ENCODE measurements at places on chromosomes 13 and 19.

GRCh38 chr19:42596391-42597072 lies 1.8 kb upstream of the CEACAM8 start:
- peak; percentile 25 for DNase-seq

DNA sequence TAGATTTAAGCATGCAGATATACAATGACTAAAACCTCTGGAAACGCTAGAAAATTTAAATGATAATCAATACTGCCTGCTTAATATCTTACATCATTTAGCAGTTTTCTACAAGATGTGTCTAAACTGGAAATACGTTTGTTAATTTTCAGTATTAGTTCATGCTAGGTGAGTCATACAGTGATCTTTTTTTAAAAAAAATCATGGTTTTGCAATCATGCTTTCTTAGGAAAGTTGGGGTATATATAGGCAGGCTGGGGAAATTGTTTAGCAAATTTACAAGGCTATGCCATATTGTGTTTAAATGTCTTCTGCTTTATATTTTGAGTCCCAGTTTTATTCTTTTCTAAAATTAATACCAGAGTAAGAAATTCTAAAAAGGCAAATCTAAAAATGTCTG lies 245.4 kb upstream of the SPRY2 start:
- DNase-seq, result no peak

DNA sequence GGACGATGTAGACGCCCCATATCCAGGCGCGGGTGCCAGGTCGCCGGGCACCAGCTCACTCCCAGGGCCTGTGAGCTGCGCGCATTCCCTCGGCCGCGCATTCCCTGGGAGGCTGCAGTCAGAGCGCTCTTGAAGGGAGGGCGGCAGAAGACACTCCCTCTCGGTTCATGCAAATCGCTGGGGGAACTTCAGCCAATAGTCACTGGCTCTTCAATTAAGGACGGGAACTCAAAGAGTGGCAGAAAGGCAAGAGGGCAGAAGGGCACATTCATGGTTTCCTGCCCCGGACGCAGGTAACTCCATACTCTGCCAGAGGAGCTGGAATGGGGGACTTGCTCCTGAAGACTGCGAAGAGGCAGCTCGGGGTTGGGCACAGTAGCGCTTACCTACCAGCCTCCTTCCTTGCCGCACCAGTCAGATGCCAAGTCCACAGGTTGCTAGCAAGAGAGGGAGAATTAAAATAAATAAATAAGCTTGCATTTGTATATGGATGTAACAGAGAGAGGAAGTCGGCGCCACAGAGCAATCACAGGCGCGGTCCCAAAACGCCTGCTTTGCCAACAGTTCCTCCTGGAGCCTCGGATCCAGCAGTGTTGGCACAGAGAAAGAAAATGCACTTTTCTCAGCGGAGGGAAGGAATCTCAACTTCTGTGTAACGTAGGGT lies 459 bp downstream of the PCDH20 start:
- DNase-seq, result no peak

DNA sequence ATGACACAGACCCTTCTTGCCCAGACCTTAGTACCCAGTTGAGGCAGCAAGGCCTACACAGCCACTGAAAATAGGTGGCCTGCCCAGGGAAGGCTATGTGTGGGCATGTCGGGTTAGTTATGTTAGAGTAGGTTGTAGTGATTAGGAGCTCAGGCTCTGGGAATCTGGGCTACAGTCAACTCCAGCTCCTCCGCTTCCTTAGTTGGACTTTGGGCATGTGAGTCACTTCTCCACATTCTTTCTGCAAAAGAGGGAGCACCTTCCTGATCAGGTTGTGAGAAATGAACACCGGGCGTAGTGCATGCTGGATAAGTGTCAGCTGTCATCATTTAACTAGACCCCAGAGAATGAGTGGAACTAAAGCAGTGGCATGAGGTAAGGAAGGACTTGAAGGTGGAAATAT lies 64.8 kb downstream of the ARHGAP35 start:
- DNase-seq, result no peak

GRCh38 chr19:35451338-35452096 lies 3.5 kb downstream of the FFAR2 start:
- peak; percentile 43 for DNase-seq

GRCh38 chr19:6274756-6275155 lies 5.0 kb downstream of the MLLT1 start:
- DNase-seq, result no peak

DNA sequence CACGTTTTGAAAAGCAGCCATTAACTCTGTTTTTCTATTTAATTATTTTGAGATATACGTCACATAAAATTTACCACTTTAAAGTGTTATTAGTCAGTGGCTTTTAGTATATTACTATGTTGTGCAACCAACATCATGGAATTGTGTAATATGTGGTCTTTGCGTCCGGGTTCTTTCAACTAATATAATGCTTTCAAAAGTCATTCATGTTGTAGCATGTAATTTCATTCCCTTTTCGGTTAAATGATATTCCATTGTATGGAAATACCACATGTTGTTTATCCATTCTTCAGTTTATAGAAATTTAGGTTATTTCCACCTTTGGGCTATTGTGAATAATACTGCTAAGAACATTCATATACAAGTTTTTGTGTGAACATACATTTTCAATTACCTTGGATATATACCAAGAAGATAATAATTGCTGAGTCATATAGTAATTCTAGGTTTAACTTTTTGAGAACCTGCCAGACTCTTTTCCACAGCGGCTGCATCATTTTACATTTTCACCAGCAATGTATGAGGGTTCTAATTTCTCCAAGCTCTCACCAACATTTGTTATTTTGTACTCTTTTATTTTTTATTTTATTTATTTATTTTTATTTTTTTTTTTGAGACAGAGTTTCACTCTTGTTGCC lies 28.1 kb upstream of the CLDN10 start:
- DNase-seq, result no peak

GRCh38 chr19:391726-392374 lies 17.1 kb downstream of the C2CD4C start:
- no peak for DNase-seq

- no peak for DNase-seq
Measured at GRCh38 chr13:109782066-109782822, 4.1 kb downstream of the IRS2 start.

DNA sequence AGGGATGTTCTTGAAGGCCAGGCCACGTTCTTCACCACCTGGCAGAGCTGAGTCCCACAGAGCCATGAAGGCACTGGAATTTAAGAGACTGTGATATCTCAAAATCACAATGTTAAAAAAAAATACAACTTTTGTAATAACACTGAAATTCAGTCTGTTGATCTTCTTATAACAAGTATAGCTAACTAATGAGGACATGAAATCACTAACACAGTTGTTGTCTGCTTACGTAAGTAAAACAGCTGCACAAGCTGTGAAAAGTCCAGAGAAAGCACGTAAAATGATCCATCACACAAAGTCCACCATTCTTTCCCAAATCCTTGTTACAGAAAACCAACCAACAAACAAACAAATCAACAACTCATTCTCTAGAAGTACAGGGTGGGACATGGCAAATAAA lies 32.9 kb downstream of the FLT3 start:
- DNase-seq, result no peak
